ENCODE measurements at places on chromosomes 4 and X. TPM values are rescaled to one million over a fixed set of nuclear protein-coding genes. Genes with fewer than 3 reads are reported as not detected.
A peak's percentile ranks its signal among the peaks of the same experiment; 100 is the strongest.

- H3K4me1 ChIP-seq, result no peaks in the 10 kb centered on the region
- no peaks in the 10 kb centered on the region for H3K27me3 ChIP-seq
- no peak overlapping the region for H3K27ac ChIP-seq
- H3K36me3 ChIP-seq, result no peaks in the 10 kb centered on the region
- DNase-seq, result no peak
- no peak overlapping the region for H3K4me3 ChIP-seq
Observed at GRCh38 chrX:12223650-12224049, 85.4 kb downstream of the FRMPD4 start.

DNA sequence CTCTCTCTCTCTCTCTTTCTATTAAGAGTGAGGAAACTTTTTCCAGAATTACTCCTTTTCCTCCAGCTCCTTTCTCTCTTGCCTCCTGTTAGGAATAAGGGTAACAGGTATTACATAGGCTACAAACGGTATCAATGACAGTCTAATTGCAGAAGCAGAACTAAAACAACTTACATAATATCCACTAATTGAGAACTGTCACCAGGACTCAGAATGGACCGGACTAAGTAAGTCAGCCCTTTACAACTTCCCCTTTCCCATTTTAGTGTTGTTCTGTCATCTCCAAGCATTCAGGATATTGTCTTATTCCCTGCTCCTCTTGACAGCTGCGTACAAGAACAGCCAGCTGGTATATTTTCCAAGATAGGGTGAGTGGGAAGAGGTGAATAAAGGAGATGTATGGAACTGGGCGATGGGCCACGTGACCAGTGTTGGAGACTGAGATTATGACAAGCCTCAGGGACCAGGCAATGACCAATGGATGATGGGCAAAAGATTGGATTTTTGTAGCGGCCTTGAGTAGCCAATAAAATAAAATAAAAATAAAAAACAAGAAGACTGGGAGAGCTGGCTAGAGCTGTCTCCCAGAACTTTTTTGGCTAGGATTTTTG lies 2.3 kb upstream of the FNIP2 start:
- H3K36me3 ChIP-seq, result no peaks in the 10 kb centered on the region
- H3K4me1 ChIP-seq, result peaks cover 9% of the 10 kb centered on the region
- no peak overlapping the region for H3K4me3 ChIP-seq
- H3K27ac ChIP-seq, result no peak overlapping the region
- H3K27me3 ChIP-seq, result peaks cover 7% of the 10 kb centered on the region
- DNase-seq, result no peak

Gene ALB
- total RNA-seq, result not detected

DNA sequence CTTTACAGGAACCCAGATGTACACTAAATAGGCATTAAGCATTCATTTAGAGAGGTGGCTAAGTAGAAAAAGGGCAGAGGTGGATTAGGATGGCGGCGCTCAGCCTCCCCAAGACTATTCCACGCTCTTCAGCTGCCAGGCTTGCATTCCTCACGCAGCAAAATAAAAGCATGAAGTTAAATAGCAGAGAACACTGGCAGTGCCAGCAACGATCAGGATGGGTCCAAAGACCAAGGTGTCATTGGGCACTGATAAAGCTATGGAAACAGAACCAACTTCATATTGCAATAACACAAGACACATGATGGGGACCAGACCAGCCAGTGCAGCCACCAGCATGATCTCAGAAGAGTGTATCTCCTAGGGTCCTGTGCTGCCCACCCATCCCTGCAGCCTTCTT lies 42.0 kb downstream of the TMEM156 start:
- H3K4me3 ChIP-seq, result no peak overlapping the region
- no peaks in the 10 kb centered on the region for H3K36me3 ChIP-seq
- DNase-seq, result no peak
- H3K27me3 ChIP-seq, result no peaks in the 10 kb centered on the region
- H3K4me1 ChIP-seq, result peaks cover 3% of the 10 kb centered on the region
- no peak overlapping the region for H3K27ac ChIP-seq

- DNase-seq, result no peak
- no peaks in the 10 kb centered on the region for H3K36me3 ChIP-seq
- H3K4me3 ChIP-seq, result no peak overlapping the region
- H3K4me1 ChIP-seq, result no peaks in the 10 kb centered on the region
- peaks cover 15% of the 10 kb centered on the region for H3K27me3 ChIP-seq
- no peak overlapping the region for H3K27ac ChIP-seq
Observed at GRCh38 chr4:8507196-8507570, 66.6 kb downstream of the TRMT44 start.

Gene TAB3
- 10.6 TPM for total RNA-seq

Gene FGF13
- total RNA-seq, result 36.5 TPM

DNA sequence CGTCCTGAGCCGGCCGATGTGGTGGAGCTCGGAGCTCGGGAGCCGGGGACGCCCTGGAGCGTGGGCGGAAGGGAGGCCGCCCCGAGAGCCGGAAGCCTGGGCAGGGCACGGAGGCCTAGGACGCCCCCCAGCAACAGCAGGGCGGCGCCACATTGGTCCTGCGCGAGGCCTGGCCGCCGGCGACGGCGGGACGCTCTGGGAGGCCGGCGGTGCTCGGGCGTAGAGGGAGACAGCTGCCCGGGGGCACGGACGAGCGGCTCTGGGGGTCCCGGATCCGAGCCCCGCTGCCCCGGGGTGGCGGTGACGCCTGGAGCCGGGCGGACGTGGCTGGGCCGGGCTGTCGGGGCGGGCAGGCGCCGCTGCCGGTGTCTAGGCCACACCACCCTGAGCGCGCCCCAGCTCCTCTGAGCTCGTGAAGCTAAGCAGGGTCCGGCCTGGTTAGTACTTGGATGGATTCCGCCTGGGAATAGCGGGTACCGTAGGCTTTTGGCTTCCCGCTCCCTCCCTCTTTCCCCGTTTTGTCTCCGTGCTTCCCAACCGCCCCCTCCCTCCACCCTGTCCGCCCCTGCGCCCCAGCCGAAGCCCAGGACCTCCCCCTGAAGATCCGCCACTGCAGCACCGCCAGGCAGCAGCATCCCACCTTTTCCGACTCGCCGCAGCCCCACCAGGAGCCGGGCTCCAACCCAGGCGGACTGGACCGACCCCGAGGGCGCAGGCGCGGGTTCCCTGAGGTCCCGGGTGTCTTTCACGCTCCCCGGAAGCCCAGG lies 12.1 kb downstream of the FRG2 start:
- no peaks in the 10 kb centered on the region for H3K4me1 ChIP-seq
- no peaks in the 10 kb centered on the region for H3K36me3 ChIP-seq
- DNase-seq, result peak; percentile 59
- H3K27ac ChIP-seq, result no peak overlapping the region
- H3K27me3 ChIP-seq, result peaks cover 60% of the 10 kb centered on the region

Gene CT45A10
- total RNA-seq, result not detected

Gene EVC
- total RNA-seq, result 20.6 TPM

- H3K27ac ChIP-seq, result peak overlapping the region; percentile 47
- H3K4me3 ChIP-seq, result no peak overlapping the region
- no peaks in the 10 kb centered on the region for H3K27me3 ChIP-seq
- peak; percentile 25 for DNase-seq
- no peaks in the 10 kb centered on the region for H3K36me3 ChIP-seq
Observed at GRCh38 chrX:15946783-15947580, 92.4 kb upstream of the AP1S2 start.

GRCh38 chrX:42515939-42516338 lies 262.0 kb downstream of the PPP1R2C start:
- H3K4me3 ChIP-seq, result no peak overlapping the region
- H3K4me1 ChIP-seq, result no peaks in the 10 kb centered on the region
- H3K27ac ChIP-seq, result no peak overlapping the region
- no peaks in the 10 kb centered on the region for H3K27me3 ChIP-seq
- no peaks in the 10 kb centered on the region for H3K36me3 ChIP-seq

GRCh38 chrX:139209342-139209741 lies 321.2 kb upstream of the F9 start:
- DNase-seq, result no peak
- H3K27ac ChIP-seq, result no peak overlapping the region
- no peaks in the 10 kb centered on the region for H3K27me3 ChIP-seq
- H3K4me1 ChIP-seq, result no peaks in the 10 kb centered on the region
- H3K4me3 ChIP-seq, result no peak overlapping the region

Gene XAGE2
- not detected for total RNA-seq

GRCh38 chr4:74431113-74431826 lies 13.7 kb upstream of the AREG start:
- no peaks in the 10 kb centered on the region for H3K4me1 ChIP-seq
- no peak overlapping the region for H3K27ac ChIP-seq
- H3K27me3 ChIP-seq, result no peaks in the 10 kb centered on the region
- H3K36me3 ChIP-seq, result no peaks in the 10 kb centered on the region
- H3K4me3 ChIP-seq, result no peak overlapping the region

GRCh38 chr4:52198294-52198693 lies 147.2 kb downstream of the SPATA18 start:
- H3K36me3 ChIP-seq, result no peaks in the 10 kb centered on the region
- H3K4me1 ChIP-seq, result peaks cover 28% of the 10 kb centered on the region
- no peak for DNase-seq
- H3K27ac ChIP-seq, result peak overlapping the region; percentile 67
- no peaks in the 10 kb centered on the region for H3K27me3 ChIP-seq

GRCh38 chr4:62865261-62865660 lies 1544.0 kb downstream of the TECRL start:
- H3K27ac ChIP-seq, result no peak overlapping the region
- H3K4me3 ChIP-seq, result no peak overlapping the region
- no peak for DNase-seq
- no peaks in the 10 kb centered on the region for H3K4me1 ChIP-seq

DNA sequence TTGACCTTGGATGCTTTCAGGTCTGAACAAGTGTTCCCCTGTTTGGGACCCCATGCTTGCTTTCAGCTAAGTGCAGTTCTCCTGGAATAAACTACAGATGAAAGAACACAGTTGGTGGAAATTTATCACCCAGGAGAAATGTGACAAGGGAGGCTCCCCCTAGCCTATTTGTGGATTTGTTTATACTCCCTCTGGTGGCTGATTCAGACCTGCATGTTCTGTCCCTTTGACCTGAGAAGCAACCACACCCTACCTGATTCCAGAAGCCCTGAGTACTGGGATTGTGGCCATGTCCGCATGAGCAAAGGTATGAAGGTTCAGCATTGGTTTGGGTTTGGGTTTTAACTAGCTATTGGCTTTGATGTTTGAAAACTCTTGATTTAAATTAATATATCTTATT lies 440.9 kb downstream of the MID1IP1 start:
- H3K27me3 ChIP-seq, result no peaks in the 10 kb centered on the region
- H3K27ac ChIP-seq, result no peak overlapping the region
- no peaks in the 10 kb centered on the region for H3K36me3 ChIP-seq
- no peak overlapping the region for H3K4me3 ChIP-seq
- peak; percentile 33 for DNase-seq
- no peaks in the 10 kb centered on the region for H3K4me1 ChIP-seq

DNA sequence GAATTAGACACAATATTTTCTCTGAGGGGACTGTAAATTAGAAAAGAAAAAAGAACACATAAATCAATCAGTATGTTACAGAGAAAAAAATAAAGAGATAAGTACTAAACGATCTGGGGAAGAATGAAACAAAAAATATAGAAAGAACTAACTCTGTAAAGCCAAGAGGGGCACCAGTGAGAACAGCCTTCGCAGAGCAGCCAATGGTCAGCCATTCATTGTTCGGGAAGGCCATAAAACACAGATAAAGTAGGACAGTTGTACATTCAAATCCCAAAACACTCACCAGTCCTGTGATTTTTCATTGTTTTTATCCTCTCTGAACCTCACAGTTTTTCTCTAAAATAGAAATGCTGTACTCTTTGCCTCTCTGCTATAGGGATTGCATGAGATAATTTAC lies 127.9 kb downstream of the NEK1 start:
- no peaks in the 10 kb centered on the region for H3K27me3 ChIP-seq
- no peaks in the 10 kb centered on the region for H3K4me1 ChIP-seq
- no peak overlapping the region for H3K27ac ChIP-seq
- DNase-seq, result no peak
- no peaks in the 10 kb centered on the region for H3K36me3 ChIP-seq

Gene MSX1
- total RNA-seq, result 6.1 TPM

DNA sequence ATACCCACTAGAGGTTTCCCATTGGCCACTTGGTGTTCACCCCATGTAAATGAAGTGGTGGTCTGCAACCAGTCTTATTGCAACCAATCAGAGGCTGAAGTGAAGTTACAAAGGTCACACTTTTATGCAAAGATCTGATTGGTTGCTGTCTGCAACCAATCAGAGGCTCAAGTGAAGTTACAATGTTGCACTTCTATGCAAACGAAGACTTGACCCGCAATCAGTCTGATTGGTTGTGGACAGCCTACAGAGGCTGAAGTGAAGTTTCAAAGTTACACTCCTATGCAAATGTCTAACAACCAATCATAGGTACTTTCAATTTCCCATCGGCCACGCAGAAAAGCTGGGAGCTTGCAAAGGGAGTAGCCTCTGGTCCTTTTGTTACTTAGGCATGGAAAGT lies 22.3 kb upstream of the XPNPEP2 start:
- H3K27me3 ChIP-seq, result no peaks in the 10 kb centered on the region
- H3K36me3 ChIP-seq, result no peaks in the 10 kb centered on the region
- H3K4me1 ChIP-seq, result no peaks in the 10 kb centered on the region
- no peak overlapping the region for H3K27ac ChIP-seq
- DNase-seq, result no peak
- no peak overlapping the region for H3K4me3 ChIP-seq

Gene PCYT1B
- total RNA-seq, result 4.3 TPM

DNA sequence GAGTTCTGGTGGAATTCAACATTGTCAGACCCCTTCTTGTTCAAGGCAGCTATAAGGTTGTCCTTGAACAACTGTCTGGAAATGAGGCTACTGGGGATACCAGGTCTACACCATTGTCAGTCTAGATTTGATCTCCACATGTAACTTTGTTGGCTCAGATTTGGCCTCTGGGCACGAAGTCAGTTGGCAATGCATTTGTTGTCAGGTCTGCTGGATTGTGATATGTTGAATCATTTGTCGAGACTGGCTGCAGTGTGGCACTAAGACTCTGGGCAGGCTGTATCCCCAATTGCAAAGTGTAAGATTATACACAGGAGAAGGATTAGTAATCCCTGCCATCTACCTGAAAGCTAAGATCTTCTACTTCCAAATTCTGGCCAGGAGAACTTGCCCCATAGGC lies 26.5 kb downstream of the ZNF81 start:
- DNase-seq, result no peak
- no peak overlapping the region for H3K4me3 ChIP-seq
- no peak overlapping the region for H3K27ac ChIP-seq
- no peaks in the 10 kb centered on the region for H3K36me3 ChIP-seq
- H3K4me1 ChIP-seq, result no peaks in the 10 kb centered on the region

GRCh38 chrX:136608295-136608933 lies 39.5 kb upstream of the CD40LG start:
- no peak overlapping the region for H3K4me3 ChIP-seq
- H3K4me1 ChIP-seq, result peaks cover 18% of the 10 kb centered on the region
- no peak overlapping the region for H3K27ac ChIP-seq
- no peaks in the 10 kb centered on the region for H3K27me3 ChIP-seq
- peak; percentile 52 for DNase-seq
- no peaks in the 10 kb centered on the region for H3K36me3 ChIP-seq

Gene LIN54
- 14.8 TPM for total RNA-seq

DNA sequence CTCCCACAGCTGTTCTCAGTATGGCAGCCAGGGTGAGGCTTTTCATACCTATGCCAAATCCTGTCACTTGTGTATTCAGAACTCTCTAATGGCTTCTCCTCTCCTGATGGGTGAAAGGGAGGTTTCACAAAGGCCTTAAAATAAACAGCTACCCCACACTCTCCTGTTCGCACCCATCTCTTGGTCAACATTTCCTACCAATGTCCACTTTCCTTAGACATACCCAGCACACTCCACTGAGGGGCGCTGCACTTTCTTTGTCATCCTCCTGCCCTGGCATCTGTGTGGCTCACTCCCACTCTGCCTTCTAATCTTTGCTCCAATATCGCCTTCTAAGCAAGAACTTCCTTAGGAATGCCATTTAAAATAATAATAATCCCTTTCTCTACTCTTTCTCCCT lies 313.3 kb downstream of the PPP3CA start:
- no peak for DNase-seq
- no peak overlapping the region for H3K4me3 ChIP-seq
- no peaks in the 10 kb centered on the region for H3K27me3 ChIP-seq

Data from A673 (cell line).